ENCODE measurements at places on chromosomes 16 and 17.

- DNase-seq, result no peak
Observed at GRCh38 chr17:9408381-9408780, 167.2 kb downstream of the STX8 start.

DNA sequence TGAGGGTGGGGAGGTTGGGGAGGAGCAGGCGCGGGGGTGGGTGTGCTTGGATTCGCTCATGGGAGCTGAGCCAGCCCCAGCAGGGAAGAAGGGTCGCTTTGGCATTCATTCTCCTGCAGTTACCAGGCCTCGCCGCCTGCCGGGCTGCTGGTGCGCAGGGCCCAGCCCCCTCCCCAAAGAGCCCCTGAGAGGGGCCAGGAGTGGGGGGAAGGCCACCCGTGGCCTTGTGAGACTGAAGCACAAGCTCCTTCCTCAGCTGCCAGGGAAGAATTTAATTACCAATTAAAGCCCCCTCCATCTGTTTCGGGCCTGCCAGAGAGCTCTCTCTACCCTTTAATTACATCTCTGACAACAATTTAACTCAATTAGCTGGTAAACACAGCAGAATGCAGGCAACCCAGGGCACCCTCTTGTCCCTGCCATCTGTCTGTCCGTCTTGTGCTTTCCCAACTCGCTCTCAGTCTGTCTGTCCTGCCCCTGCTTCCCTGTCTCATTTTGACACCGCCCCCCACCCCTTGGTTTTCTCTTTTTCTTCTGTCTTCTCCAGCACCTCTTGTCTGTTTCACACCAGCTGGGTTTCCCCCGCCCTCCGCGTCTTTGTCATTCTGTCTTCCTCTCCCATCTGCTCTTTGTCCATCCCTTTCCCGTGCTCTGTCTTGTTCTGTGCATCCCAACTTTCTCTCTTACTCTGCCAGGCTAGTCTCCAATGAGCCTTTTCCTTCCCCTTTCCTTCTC, 32.7 kb downstream of the CDK5RAP3 start:
- no peak for DNase-seq

DNA sequence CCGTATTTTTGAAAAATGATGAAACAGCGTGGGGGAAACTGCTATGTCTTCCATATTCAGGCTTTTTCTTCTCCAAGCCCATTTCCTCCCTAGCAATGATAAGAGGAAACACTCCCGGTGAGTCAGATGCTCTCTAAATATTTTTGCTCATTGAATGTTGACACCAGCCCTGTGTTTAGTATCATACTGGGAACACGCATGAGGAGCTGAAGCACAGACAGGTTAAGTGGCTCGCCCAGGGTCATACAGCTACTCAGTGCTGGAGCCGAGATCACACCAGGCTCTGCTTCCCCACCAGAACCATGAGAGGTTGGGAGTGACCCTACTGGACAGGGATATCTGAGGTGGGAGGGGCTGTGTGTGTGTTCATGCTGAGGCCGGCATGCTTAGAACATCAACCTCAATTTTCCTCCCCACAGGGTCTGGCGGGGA, 37.8 kb upstream of the ADGRG1 start:
- peak; percentile 37 for DNase-seq

GRCh38 chr17:28055546-28056275, 13.2 kb downstream of the NLK start:
- no peak for DNase-seq

GRCh38 chr16:14307527-14308367, 236.6 kb downstream of the MRTFB start:
- no peak for DNase-seq

- no peak for DNase-seq
Observed at GRCh38 chr17:2688351-2689342, 22.9 kb downstream of the CLUH start.

- no peak for DNase-seq
Observed at GRCh38 chr17:50234581-50234980, 33.1 kb upstream of the COL1A1 start.

GRCh38 chr16:11666103-11667055, 1.9 kb upstream of the SNN start:
- no peak for DNase-seq

DNA sequence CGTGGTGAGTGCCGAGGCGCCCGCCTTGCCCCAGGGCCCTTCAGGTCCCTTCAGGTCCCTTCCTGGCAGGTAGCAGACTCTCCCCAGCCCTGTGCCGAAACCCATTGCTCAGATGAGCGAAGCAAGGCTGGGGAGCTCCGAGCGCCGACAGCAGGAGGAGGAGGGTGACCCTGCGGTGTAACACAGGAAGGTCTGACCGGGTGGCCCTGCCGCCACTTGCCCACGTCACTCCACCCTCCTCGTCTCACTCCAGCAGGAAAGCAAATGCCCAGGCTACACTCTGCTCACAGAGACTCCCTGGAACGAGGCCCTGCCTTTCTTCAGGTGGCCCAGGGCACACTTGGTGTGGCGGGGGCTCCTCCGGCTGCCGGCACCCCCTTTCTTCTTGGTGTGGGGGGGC, 57.2 kb downstream of the ACTG1 start:
- no peak for DNase-seq

- DNase-seq, result no peak
Observed at GRCh38 chr17:59666235-59666634, 41.0 kb downstream of the PTRH2 start.

GRCh38 chr17:49915260-49915659, 53.7 kb upstream of the DLX4 start:
- DNase-seq, result no peak

DNA sequence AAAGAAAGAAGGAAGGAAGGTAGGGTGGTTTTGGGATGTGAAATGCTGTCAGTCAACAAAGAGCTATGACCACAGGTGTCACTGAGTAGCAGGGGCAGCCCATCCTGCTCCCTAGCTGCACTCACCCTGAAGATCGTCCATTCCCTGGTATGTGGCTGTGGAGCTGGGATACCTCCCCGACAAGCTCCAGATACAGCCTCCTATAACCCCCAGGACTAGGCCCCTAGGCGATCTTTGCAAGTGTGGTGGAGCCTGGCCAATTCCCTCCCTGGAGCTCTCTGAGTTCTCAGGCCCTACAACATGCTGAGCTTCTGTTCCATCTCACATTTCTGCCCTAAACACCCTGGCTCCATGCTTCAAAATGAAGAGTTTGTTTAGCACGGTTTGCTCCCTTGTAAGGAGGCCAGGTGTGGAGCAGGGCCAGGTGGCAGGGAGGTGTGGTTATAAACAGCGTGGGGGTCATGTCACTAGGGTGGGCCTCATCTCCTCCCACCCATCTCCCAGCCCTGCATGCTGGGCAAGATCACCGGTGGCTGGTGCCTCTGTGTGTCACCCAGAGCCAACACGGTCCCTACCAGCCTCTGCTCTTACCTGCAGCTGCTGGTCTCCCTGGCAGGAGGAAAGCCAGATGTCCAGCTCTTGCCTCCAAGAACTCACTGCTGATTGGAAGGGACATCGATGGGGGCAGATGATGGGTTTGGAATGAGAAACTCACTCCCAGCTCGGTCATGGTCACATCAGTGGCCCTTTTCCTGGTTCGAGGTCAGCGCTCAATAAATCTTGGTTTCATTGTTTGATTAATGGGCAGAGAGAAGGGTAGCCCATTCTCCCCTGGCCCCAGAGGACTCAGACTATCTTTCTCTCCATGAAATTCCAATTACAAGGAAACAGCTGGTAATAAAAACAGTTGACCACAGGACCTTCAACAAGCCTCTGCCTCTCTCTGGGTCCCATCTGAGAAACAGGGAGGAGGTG, 511.0 kb upstream of the CDH5 start:
- no peak for DNase-seq

- DNase-seq, result no peak
Observed at GRCh38 chr16:72859581-72859980, 188.3 kb downstream of the ZFHX3 start.

DNA sequence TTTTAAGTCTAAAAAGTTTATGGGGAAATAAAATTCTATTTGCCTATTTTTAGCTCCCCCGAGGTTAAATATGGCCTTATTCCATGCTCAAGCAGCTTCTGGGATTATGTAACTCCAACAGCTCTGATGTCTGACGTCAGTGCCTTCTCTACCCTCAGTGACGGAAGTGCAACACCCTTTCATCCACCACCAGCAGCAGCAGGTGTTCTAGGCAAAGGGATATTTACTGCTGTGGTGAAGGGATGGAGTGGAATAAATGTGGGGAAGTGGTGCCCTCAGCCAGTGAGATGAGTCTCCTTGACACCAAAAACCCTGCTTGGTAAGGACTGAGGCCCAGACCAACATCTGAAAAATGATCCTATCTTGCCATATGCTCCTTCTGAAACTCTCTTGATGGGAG, 247.4 kb downstream of the SHISA9 start:
- no peak for DNase-seq

DNA sequence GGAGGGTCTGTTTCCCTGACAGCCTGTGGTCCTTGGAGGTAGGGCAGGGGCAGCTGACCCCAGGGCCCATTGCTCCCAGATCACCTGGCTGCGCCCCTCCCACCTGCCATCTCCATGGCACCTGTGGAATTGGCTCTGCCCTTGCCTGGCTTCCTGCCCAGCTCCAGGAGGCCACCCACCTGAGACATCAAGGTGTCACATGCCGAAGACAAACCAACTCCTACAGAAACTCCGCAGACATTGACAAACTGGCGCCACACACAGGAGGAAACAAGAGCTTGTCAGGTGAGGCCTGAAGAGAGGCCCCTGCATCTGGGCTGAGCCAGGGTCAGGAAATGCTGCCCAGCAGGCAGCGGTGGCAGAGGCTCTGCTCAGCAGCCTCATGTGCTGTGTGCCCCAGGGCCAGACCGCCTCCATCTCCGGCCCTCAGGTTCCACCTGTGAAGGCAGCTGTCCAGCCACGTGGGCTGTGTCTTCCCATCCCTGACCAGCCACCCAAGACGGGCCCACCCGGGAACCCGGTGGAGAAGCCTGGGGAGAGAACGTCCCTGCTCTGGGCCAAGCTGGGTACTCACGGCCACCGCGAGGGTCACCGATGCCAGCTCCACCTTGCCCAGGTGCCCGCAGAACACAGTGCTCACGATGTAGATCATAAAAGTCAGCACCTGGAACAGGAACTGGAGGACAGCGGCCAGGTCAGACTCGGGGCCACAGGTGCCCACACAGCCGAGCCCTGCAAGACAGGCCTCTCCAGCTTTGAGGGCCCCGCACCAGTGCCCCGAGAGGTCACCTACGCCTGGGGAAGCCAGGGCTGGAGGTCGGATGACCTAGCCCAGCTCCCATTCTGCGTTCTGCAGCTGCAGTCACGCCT, 1.6 kb downstream of the SLC47A2 start:
- DNase-seq, result no peak

DNA sequence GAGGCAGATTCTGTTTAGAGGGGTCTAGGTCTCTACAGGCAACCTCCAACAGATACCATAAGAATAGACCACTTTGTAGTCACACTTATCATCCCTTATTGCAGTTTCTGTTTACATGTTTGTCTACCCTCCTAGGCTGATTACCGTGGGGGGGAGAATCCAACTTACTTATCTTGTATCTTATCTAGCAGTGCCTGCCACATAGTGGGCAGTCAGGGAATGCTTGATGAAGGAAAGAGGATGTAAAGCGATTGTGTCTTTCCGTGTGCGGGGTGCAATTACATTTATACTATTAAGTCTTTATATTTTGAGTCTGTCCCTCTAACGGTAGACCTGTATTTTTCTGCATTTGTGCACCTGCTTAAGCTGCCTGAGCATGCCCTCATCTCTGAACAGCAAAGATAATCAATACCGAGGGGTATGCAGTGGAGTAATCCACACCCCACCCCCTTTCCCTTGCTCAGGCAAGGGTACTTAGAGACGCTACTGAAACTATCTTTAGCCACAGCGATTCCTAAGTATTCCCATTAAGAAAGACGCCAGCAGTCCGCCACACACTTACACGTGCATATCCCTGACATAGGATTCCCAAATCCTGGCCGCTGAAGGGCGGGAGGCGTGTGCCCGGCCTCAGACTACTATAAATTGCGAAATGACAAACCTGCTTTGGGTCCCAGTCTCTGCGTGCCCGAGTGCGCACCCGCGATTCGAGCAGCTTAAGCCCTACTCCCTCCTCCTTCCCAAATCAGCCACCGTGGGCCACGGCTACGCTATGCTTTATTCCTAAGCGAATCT, 635 bp upstream of the AATF start:
- DNase-seq, result no peak

- DNase-seq, result peak; percentile 82
Observed at GRCh38 chr17:64133546-64134215, 3.7 kb upstream of the ERN1 start.

GRCh38 chr17:60098578-60098977, 19.9 kb upstream of the HEATR6 start:
- no peak for DNase-seq

- no peak for DNase-seq
Observed at GRCh38 chr16:84254062-84254461, 14.2 kb upstream of the KCNG4 start.

DNA sequence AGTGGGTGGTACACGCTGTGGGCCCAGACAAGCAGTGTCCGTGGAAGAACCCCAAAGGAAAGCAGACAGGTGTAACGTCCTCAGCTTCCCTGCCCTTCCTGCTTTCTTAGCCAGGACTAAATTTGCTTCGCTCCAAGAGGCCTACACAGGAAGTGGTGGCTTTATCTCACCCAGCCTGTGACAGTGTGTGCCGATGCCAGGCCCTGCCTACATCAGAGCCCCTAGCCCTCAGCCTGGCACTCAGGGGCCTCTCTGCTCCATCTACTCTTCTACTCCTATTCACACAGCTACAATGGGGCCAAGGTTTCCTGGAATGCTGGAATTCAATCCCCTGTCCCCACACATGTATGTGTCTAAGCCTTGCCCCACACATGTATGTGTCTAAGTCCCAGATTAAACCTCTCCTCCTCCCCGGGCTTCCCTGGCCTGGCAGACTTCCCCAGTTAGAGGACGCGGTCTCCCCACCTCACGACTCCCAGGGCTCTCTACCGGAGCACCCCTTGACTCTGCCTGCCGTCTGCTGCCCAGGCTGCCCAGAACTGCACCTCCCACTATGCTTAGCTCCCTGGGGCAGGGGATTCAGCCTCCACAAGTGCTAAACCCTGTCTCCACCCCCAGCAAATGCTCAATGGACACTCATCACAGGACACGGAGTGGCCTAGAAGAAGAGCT, 8.2 kb downstream of the PGAP3 start:
- DNase-seq, result no peak

- DNase-seq, result no peak
Observed at GRCh38 chr16:10921536-10922327, 20.5 kb downstream of the DEXI start.

DNA sequence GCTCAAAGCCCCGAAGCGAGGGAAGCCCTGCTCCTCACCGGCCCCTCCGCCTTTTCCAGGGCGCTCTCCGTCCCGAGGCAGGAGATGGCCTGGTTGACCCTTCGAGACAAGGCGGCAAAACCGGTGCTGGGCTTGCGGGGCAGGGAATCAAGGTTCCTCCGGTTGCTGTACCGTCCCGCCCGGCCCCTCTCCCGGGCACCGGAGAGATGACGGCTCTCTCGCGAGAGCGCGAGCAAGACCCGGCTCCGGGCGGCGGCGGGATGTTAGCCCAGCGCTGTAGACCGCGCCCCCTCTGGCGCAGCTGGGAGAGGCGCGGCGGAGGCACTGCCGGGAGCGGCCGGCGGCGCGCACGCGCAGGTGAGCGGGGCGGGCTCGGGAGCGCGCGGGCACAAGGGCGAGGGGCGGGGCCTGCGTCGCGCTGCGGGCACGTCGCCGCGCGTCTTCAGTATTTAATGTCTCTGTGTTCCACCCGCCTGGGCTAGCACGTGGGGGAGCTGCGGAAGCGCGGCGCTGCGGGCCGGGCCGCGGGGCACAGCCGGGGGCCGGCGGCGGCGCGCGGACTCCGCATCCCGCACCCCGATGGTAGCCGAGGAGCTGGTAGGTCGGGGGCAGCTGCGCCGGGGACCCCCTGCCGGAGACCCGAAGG, at the start of gene AKAP1:
Gene AKAP1 (plus strand): TSS at position 445 of the 646 bp plus-strand sequence. CDS start 20,219 bp downstream, outside the sequence.
- peak; percentile 100 for DNase-seq

GRCh38 chr16:2820836-2821486, 3.9 kb downstream of the PRSS21 start:
- no peak for DNase-seq

Measured in HTR-8/SVneo (cell line).